ENCODE measurements at places on chromosomes 16 and 17.

- DNase-seq = no peak
These were observed 89.4 kb downstream of the NDE1 start for GRCh38 chr16:15739464-15739863.

- peak; percentile 43 for DNase-seq
These were observed 725 bp downstream of the ABCA3 start for GRCh38 chr16:2339521-2340484.

- no peak for DNase-seq
These were observed 62.4 kb upstream of the SHISA6 start for GRCh38 chr17:11178581-11178980.

DNA sequence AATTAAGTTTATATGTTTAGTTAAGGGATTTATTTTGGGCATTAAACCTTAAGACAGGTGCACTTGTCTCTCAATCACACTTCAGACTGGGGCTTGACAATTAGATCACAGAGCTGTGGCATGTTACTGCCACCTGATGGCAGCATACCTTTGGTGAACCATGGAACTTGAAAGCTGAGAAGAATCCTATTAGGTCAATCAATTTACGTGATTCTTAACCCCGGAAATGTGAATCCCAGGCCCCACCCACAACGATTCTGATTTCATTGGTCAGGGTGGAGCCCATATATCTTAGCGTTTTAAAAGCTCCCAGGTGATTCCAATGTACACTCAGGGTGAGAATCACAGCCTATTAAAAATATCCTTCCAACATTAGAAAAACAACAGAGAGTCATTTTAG, 91.0 kb downstream of the GSG1L start:
- DNase-seq = peak; percentile 42

GRCh38 chr16:75256059-75256571, 4.7 kb upstream of the BCAR1 start:
- no peak for DNase-seq

- DNase-seq = no peak
These were observed 415.4 kb downstream of the SLC39A11 start for GRCh38 chr17:72677108-72677507.

- no peak for DNase-seq
These were observed 4.6 kb downstream of the FAM171A2 start for GRCh38 chr17:44359006-44359405.

- DNase-seq = peak; percentile 27
These were observed 2.3 kb upstream of the CCDC182 start for GRCh38 chr17:57747221-57748017.
